Temporal lobe (tissue), 4 donors: ENCODE measurements at places on chromosomes 6 and 20. TPM values are rescaled to one million over a fixed set of nuclear protein-coding genes. Genes with fewer than 3 reads are reported as not detected.

Gene OR12D3
- not detected for total RNA-seq

Gene IL17A
- not detected for total RNA-seq

Gene HLA-F
- total RNA-seq: 1.5 TPM

Gene CLDN20
- total RNA-seq: not detected

Gene DAAM2
- total RNA-seq: 10.1 TPM

Gene DDX43
- total RNA-seq: 0.25 TPM

Gene DLL1
- total RNA-seq: 9.1 TPM

Gene NOTCH4
- 4.4 TPM for total RNA-seq

Gene ARFGEF3
- 45.2 TPM for total RNA-seq

Gene SLC44A4
- total RNA-seq: not detected

Gene OPRM1
- total RNA-seq: 0.98 TPM

Gene SUMO4
- 4.2 TPM for total RNA-seq

Gene FRS3
- 10.3 TPM for total RNA-seq

Gene CHMP4B
- 36.4 TPM for total RNA-seq

Gene COL21A1
- 2.7 TPM for total RNA-seq

Gene PNLDC1
- total RNA-seq: not detected

Gene SNX14
- total RNA-seq: 138 TPM

Gene LIME1
- total RNA-seq: 2.7 TPM

Gene RPS6KA2
- 30.2 TPM for total RNA-seq

Gene OR2H1
- total RNA-seq: not detected

Gene NFATC2
- total RNA-seq: 0.49 TPM

Gene ADTRP
- 0.98 TPM for total RNA-seq
